Amygdala (tissue), 56 donors: ENCODE measurements at places on chromosomes 1 and 21.

DNA sequence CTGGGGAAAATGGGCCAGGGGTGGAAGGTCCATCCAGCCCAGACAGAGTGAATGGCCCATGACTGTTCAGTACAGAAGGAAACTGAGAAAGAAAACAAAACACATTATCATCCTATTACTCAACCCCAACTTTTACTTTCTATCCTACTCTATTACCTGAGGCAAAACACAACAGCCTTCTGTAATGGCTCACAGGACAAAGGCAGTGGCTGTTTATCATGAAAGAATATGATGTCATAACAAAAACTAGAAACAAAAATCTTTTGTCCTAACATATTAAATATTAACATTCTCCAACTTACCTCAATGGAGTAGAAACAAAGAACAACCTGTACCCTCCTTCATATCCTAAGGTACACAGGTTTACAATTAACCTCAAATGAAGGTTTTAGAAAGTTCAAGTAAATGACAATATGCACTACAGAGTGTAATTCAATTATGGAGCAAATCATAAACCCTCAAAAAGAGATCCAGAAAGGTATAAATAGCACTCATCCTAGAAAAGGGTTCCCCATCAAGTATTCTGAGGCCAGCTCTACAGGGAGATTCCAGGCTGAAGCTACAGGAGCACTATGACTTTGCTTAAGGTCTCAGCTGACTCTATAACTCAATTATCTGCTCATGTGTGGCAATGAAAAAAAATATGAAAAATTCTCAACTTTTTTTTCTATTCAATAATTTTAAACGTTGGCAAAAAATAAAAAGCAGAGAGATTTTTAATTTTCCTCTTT is 15.1 kb downstream of the ELK4 start:
- DNase-seq, result no peak

GRCh38 chr1:61182049-61182448 is 99.7 kb downstream of the NFIA start:
- no peak for DNase-seq

- DNase-seq, result no peak
Measured at GRCh38 chr1:10326251-10326650, 72.6 kb upstream of the PGD start.

DNA sequence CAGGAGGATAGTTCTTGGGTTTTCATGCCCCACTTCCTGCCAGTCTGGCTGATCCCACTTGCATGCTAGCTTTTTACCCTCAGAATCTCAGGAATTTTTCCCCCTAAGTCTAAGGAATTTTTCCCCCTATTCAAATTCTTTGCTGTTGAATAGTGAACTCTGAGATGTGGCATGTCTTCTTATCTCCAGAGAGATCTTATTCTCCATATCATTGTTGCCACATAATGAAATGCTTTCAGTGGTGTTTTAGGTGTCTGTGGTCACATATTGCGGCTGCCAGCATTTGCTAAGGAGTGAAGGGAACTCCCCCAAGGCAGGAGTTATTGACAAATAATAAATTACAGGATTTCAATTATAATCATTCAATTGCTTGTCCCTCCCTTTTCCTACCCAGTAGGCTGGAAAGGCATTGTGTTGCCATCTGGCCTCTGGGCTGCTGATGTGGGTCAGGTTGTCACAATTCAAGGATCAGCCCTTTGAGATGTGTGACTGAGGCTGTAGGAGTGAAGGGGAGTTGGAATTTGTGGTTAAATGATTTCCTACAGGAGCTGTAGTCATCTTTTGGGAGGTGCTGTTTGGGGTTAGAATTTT is 3.9 kb upstream of the FLG start:
- no peak for DNase-seq

GRCh38 chr1:173421286-173421685 is 55.8 kb upstream of the PRDX6 start:
- DNase-seq, result no peak

DNA sequence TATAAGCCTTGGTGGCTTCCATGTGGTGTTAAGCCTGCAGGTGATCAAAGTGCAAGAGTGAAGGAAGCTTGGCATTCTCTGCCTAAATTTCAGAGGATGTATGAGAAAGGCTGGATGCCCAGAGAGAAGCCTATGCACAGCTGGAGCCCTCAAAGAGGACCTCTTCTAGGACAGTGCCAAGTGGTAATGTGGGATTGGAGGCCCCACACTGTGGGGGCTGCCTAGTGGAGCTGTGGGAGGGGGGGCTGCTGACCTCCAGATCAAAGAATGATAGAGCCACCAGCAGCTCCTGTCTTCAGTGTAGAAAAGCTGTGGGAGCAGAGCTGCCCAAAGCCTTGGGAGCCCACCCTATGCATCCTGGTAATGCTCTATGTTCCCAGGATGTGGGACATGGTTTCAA is 1512.7 kb upstream of the TPTE start:
- no peak for DNase-seq

GRCh38 chr1:104125266-104125665 is 375.6 kb downstream of the AMY1C start:
- no peak for DNase-seq

GRCh38 chr1:52947490-52947889 is 20.4 kb downstream of the SCP2 start:
- no peak for DNase-seq

GRCh38 chr1:77415579-77415978 is 133.8 kb downstream of the AK5 start:
- DNase-seq, result no peak
